Naive thymus-derived CD8-positive, alpha-beta T cell (primary cell): ENCODE measurements at places on chromosomes 6 and 20. TPM values are rescaled to one million over a fixed set of nuclear protein-coding genes. Genes with fewer than 3 reads are reported as not detected.

The TCP1 gene
- 68.8 TPM for polyA plus RNA-seq

The KHDC1L gene
- not detected for polyA plus RNA-seq

The ARMC2 gene
- polyA plus RNA-seq, result 4.9 TPM

The KIF13A gene
- not detected for polyA plus RNA-seq

- DNase-seq, result no peak
Measured at GRCh38 chr20:48338717-48339116, 489.1 kb downstream of the PREX1 start.

GRCh38 chr6:38214159-38214558 lies 394.6 kb downstream of the ZFAND3 start:
- no peak for DNase-seq

DNA sequence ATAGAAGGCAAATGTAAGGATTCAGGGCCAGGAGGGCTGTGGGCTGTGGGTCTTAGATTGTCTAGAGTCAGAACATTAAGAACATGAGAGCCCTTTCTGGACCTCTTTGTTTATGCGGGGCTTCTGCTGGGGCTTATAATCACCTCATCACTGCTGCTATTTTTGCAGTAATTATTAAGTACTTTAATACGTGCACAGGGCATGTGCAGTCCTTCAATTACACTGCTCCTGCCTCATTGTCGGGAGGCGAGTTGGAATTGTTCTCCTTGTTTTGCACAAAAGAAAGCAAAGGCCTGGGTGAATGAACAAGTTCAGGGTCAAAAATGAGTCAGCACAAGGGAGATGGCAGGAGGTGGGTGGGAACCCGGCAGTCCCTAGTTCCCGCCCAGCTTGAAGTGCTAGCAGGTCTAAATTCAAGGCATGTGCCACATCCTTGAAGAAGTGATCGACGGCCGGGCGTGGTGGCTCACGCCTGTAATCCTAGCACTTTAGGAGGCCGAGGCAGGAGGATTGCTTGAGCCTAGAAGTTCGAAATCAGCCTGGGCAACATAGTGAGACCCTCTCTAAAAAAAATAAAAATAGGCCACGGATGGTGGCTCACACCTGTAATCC lies 34.4 kb upstream of the PTPN1 start:
- no peak for DNase-seq

DNA sequence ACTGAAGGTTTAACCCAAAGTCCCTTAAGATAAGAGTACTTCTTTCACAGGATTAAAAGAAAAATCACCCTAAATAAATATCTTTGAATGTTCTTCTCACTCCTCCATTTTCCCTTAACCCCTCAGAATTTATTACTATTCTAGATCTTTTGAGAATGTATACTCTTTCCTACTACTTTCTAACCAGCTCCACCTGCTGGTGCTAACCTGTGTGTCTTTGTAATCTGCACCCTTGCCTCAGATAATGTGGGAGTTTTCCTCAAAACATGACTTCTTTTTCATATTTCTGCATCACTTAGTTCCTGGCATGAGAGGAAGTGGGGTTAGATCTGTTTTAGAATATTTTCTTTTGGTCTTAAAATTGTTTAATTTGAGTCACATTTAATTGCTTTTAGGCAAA lies 394.2 kb downstream of the BMP2 start:
- DNase-seq, result no peak

DNA sequence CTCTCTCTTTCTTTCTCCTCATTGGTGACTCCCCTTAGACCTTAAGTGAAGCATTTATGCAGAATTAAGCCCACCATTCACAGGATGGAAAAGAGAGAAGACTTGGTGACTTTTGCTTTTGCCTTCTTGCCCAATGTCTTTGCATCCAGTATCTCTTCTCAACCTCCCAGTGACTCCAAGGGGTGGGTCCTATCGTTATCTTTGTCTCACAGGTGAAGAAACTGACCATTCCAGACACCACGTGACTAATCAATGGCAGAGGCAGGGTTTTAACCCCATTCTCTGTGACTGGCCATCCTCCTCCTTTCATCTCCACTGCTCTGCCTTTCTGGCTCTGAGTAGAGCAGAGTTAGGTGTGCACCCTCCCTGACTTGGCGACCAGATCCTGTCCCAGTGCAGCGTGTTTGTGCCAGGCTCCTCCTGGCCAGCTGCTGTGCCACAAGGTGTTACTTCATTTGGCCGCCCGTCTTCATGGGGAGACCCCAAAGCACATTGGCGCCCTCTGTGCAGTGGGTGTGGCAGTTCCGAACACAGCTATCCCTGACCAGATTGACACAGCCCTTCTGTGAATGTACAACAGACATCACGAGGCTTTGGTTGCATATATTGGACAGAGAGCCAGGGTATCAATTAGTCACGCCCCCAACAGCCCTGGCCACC lies 501.3 kb downstream of the CD83 start:
- no peak for DNase-seq

DNA sequence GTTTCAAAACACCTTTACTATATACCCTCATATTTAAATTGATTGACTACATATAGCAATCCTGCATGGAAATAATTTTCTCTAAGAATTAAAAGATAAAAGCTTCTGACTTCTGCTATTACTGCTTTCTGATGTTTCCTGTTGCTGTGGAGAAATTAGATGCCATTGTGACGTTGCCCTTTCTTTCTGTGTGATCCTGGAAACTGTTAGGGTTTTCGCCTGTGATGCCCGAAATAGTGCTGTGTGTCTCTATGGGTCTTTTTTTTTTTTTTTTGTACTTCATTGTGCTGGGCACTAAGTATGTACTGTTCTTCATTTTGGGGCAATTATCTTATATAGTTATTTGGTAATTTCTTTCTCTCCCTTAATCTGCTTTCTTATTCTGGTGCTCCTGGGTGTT lies 205.0 kb downstream of the ARID1B start:
- no peak for DNase-seq

DNA sequence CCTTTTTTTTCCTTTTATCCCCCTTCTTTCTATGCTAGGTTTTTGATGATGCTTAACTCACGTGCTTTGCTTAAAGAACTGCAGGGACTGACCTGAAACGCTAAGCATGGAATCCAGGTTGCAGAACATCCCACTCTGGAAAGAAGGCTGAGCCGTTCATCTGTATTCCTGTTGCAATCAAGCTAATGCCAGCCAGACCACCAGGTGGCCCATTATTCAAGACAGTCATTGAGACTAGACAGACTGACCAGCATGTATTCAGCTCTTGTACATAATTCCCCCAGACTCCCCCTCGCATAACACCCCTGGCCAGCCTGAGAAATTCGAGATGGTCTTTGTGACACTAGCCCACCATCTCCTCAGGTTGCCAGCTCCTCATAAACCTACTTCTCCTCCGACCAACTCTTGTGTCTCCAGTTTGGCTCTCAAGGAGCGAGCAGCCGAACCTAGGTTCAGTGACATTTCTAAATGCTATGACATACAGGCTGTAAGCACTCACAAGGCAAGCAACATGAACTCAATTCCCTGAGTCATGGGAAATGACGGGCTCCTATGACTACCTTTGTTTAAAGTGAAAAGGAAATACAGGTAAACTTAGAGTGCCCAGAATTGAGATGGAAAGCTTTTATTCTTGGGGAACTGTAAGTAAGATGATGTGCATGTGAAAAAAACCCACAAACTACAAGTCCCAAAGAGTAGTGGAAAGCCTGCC lies 309.3 kb upstream of the CDYL start:
- no peak for DNase-seq

DNA sequence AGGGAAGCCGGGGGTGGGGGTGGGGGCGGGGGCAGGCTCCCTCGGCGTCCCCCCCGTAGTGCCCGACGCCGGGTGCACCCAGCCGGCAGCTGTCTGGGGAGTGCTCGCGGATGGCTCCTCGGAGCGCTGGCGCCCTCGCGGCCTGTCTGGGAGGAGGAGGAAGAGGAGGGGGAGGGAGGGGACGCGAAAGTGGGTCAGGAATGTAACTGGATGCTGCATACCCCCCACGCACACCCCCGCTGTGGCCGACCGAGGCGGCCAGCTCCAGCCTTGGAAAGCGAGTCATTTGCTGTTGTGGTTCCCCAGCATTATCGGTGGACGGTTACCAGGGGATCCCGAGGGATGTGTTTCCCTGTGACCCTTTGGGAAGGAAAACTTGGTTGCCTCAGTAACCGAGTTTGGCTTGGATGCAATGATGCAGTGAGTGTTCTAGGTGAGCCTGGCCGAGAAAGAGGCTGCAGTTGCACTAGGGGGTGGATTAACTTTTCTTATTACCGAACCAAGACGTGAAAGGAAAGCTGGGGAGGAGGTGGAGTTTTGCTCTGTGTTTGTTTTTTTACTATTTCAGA lies 55.2 kb upstream of the RREB1 start:
- peak; percentile 6 for DNase-seq

- no peak for DNase-seq
Measured at GRCh38 chr6:72348926-72349325, 272.9 kb upstream of the KCNQ5 start.
